MCF 10A (cell line): ENCODE measurements at places on chromosomes 3 and 15. TPM values are rescaled to one million over a fixed set of nuclear protein-coding genes. Genes with fewer than 3 reads are reported as not detected.

- no peak for DNase-seq
Observed at GRCh38 chr3:179000659-179001058, 71.0 kb downstream of the ZMAT3 start.

- no peak for DNase-seq
Observed at GRCh38 chr3:151856118-151856517, 17.3 kb upstream of the SUCNR1 start.

DNA sequence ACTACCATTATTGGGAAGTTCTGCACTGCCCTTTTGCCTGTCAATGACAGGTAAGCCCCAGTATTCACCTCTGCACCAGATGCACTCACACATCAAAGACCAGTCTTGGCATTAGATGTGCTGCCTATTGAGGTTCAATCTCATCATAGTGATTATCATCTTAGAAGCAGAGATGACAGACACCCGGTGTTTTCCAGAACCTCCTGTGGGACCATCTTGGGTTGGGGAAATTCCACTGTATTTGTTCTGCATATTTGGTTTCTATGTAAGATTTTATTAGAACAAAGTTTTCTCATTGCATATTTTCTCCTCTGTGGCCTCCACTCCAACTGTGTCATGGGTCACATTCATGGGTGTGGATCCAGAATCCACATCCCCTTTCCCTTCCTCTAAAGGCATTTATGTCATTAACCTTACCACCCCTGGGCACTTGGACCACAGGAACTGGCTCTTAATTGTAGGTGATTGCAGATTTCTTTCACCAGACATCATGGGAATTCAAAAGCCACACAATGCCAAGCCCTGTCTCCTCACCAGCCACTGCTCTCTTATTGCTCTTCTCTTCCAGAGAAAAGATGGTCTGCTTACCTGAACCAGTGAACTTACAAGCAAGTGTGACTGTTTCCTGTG lies 31.2 kb downstream of the PLA1A start:
- DNase-seq: no peak

DNA sequence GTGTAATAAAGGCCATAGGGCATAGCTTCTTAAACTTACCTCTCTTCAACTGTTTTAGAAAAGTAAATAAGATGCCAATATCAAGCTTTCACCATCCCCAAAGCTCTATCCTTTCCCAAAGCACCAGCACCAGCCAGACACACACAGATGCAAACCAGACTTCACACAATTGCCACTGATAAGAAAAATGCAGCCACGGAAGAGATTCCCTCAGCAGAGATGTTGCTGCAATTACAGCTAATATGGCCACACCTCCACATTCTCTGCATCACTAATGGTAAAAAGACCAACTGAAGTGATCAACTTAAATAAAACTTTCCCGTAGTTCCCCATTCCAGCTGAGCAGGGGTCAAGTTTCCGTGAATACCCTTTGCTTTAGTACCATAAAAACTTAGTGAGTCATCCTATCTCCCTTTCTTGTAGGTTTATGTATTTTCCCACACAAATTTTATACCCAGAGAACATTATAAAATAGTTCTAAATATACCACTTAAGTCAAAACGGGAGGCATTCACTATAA lies 64.4 kb downstream of the SLC9A9 start:
- no peak for DNase-seq

DNA sequence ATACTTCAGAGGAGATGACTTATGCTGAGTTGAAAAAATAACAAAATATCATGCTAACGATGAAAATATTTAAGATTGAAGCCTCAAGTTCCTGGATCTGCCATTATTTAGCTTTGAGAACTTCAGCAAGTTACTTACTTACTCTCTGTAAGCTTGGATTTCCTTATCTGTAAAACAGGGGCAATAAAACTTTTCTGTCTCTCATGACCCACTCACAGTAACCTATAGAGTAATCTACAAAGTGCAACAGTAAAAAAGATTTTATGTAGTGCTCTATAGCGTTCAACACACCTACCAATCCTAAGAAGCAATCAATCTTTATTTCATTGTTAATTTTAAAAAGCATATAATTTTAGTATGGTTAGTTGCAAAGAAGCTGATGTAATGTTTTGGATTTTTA lies 478.6 kb downstream of the ZIC1 start:
- no peak for DNase-seq

DNA sequence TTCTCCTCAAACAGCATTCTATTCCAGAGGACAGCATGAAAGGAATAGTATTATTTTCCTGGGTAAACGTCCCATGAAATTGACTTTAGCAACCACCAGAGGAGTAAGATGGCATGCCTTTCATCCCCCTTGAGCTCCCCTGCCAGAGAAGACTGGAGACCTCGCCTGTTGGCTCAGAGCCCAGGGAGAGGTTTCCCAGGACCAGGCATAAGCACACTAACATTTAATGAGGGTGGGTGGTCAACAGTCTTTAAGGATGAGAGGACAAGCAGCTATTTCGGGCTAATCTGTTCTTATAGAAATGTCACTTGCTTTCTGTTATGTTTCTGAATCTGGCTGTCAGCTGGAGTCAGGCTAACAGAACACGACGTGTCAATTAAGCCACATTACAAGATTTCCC lies 390.5 kb downstream of the GABRG3 start:
- no peak for DNase-seq

- DNase-seq: no peak
Observed at GRCh38 chr3:187922704-187923416, 177.6 kb upstream of the BCL6 start.

GRCh38 chr3:21531909-21532308 lies 219.1 kb downstream of the ZNF385D start:
- no peak for DNase-seq

DNA sequence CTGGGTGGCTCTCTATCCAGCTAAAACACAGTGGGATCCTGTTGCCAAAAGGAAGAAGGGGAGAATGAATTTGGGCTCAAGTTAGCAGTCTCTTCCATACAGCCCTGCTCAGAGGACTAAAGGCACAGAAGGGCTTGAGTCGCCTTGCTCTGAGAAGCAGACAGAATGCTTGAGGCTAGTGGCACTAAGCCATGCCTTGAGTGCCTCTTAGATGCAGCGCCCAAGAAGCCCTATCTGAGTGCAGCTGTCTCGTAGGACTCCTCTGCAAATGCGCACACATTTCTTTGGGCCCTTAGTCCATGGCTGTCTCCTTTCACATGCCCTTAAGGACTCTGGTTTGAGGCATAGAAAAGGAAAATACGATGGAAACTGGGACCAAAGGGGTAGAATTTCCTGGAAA lies 211.3 kb upstream of the CHRM5 start:
- no peak for DNase-seq

- no peak for DNase-seq
Observed at GRCh38 chr3:172702256-172702655, 8.6 kb downstream of the NCEH1 start.

- peak; percentile 38 for DNase-seq
Observed at GRCh38 chr15:37289109-37289765, 188.9 kb upstream of the MEIS2 start.

DNA sequence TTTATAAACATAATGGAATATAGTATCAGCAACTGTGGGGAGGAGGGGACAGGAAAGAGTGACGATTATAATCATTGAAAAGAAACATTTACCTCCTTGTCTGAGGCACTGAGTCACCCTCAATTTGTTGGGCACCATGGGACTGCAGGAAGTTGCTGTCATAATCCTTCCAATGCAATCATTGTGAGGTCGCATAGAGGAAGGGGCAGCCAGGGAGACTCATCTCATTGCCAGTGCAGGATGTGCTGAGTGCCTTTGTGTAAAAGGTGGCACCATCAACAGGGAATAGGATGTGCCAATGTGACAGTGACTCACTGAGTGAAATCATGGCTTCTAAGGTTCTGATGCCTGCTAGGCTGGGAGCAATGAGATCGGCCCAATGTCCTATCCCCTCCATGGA lies 300.4 kb upstream of the ADAMTS9 start:
- DNase-seq: peak; percentile 29

- DNase-seq: no peak
Observed at GRCh38 chr3:174973465-174973864, 114.3 kb downstream of the NAALADL2 start.

GRCh38 chr15:23497710-23498111 lies 50.7 kb upstream of the GOLGA6L2 start:
- no peak for DNase-seq

DNA sequence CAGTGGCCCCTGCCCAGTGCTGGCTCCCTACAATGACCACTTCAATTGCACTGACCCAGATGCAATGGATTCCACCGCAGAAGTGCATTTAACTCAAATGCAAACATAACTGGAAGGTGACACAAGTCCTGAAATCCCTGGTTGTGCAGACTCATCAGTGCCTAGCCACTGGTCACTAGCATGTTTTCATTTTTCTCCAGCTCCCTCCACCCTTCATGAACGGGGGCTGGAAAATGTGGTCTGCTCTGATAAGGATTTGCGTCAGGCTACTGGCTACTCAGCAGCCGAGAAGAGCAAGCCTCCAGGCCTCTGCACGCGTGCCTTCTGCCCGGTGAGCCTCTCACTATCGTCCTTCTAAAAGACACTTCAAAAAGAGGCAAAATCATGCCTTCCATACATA lies 27.4 kb upstream of the FURIN start:
- no peak for DNase-seq

The SLC24A5 gene
- not detected in 2 replicates for total RNA-seq

The FANCD2 gene
- 14.6 and 24.6 TPM in 2 replicates for total RNA-seq

The ALG3 gene
- total RNA-seq: 60.4 and 77.8 TPM in 2 replicates

The IGSF10 gene
- not detected in 2 replicates for total RNA-seq

The GJD2 gene
- not detected in 2 replicates for total RNA-seq

The TNFSF10 gene
- total RNA-seq: 0.25 and 0.54 TPM in 2 replicates

The GPD1L gene
- 8.5 and 9.7 TPM in 2 replicates for total RNA-seq

The SLC6A6 gene
- total RNA-seq: 4.6 and 7.6 TPM in 2 replicates
